ENCODE measurements at places on chromosomes 7 and 10.

DNA sequence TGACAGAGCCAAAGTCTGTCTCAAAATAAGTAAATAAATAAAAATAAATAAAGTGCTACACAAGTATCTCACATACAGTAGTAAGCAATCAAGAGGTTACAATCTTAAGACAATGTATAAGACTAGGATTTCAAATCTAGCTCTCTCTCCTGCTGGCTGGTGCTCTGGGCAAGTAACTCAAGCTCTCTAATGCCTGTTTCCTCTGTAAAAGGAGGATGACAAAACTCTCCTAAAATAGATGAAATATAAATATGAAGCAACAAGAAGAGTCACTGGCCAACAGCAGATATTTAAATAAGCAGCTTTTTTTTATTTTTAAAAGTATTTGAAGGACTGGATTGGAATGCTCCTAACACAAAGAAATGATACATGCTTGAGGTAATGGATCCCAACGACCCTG is 7.2 kb downstream of the SFMBT2 start:
- DNase-seq, result no peak

- no peak for DNase-seq
Measured at GRCh38 chr10:64093946-64094535, 572.8 kb downstream of the REEP3 start.

DNA sequence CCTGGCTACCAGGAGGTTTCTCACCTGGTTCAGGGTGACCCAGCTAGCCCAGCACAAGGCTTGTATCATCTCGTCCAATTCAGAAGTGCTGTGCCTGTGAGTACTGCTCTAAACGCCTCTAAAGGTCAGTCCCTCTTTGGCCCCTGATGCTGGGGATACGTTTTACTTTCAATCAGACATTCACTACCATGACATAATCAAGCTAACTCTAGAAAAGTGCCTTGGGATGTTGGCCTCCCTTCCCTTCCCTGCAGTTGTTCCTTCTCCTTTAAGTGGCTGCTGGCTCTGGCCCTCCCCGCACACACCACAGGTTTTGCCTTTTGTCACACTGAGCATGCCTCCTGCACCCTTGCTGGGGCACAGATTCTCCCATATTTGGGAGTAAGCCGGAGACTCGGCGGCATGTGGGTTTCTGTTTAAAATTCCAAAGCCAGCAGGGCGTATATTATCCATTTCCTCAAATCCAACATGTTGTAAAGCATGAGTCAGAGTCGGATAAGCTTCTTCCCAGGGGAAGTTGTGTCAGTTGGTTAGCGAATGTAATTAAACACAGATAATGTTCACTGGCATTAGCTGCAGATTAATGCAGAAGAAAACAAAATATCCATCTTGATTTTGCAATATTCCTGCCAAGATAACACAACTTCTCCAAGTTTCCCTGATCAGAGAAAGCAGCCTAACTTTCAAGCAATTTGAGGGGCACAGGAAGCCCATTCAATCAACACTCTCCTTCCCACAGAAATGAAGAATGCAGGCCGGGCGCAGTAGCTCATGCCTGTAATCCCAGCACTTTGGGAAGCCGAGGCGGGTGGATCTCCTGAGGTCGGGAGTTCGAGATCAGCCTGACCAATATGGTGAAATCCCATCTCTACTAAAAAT is 31.8 kb upstream of the VCL start:
- DNase-seq, result peak; percentile 89

- DNase-seq, result no peak
Measured at GRCh38 chr10:4691776-4692175, 134.2 kb upstream of the AKR1E2 start.

DNA sequence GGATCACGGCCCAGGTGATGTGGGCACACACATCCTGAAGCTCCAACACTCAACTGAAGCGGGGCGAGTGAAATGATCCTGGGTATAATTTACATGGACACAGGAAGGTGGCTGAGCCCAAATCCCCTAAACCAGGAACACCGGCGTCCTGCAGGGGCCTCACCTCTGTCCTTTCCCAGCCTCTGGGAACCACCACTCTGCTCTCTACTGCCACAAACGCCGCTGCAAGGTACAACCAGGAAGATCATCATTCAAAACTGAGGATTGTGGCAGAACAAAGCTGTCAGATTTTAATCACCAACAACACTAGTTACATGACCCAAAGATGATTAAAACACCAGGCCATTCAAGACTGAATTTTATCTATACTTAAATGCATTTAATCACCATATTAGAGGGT is 104.0 kb downstream of the DIP2C start:
- no peak for DNase-seq

DNA sequence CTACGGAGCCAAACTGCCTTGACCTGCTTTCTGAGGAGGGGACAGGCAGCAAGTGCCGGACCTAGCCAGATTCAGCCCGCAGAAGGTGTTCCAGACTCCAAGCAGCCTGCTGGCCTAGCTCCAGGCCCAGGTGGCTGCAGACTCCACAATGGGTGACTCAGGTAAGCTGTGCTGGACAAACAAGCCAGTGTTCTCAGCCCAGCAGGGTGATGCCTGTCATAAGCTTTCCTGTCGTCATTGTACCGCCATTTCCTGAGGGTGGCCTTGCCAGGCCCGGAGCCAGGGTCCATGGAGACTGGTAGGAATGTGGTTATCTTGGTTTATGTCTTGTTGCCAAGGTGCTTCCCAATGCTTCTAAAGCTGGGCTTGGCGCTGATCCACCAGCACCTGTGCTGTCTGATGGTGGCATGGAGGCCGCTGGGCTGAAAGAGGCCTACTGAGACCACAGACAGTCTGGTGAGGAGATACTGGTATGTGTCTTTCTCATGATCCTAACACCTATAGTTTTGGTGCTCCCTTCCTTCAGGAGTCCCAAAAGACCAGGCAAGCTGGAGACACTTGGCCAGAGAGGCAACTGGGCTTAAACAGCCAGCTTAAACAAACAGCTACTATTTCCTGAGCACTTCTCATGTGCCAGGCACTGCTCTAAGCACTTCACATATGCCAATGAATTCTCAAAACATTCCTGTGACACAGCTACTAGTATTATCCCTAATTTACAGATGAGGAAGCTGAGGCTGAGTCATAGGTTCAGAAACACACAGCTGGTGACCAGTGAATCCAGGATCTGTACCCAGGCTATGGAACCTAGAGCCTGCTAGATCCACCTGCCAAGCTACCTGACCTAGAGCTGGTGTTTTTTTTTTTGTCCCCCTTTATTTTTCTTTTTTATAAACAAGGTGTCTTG is 42.0 kb downstream of the ZC3HC1 start:
- DNase-seq, result no peak

GRCh38 chr10:126842356-126842755 is 62.9 kb upstream of the DOCK1 start:
- no peak for DNase-seq

- no peak for DNase-seq
Measured at GRCh38 chr7:139361523-139361922, 1.8 kb downstream of the LUC7L2 start.

- DNase-seq, result no peak
Measured at GRCh38 chr10:17616403-17617030, 657 bp downstream of the HACD1 start.

DNA sequence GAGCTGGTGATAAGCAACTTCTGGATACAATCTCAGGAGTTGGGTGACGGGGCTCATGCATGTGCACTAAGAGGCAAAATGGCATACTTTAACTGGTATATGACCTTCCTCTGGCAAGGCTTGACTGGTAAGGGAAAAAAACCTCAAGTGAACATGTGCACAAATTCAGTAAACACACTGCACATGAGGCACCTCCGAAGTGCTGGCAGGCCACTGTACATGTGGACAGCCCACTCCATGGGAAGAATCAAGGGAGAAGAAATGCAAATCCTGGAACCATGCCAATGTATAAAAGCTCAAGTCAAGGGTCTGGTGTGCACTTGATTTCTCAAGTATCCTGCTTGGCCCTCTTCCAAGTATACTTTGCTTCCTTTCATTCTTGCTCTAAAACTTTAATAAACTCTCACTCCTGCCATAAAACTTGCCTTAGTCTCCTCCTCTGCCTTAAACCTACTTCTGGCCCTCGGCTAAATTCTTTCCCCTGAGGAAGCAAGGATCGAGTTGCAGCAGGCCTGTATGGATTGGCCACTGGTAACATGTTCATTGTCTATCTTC is 167.2 kb downstream of the RAMP3 start:
- DNase-seq, result no peak

- DNase-seq, result no peak
Measured at GRCh38 chr7:1939434-1940401, 269.6 kb downstream of the ELFN1 start.

DNA sequence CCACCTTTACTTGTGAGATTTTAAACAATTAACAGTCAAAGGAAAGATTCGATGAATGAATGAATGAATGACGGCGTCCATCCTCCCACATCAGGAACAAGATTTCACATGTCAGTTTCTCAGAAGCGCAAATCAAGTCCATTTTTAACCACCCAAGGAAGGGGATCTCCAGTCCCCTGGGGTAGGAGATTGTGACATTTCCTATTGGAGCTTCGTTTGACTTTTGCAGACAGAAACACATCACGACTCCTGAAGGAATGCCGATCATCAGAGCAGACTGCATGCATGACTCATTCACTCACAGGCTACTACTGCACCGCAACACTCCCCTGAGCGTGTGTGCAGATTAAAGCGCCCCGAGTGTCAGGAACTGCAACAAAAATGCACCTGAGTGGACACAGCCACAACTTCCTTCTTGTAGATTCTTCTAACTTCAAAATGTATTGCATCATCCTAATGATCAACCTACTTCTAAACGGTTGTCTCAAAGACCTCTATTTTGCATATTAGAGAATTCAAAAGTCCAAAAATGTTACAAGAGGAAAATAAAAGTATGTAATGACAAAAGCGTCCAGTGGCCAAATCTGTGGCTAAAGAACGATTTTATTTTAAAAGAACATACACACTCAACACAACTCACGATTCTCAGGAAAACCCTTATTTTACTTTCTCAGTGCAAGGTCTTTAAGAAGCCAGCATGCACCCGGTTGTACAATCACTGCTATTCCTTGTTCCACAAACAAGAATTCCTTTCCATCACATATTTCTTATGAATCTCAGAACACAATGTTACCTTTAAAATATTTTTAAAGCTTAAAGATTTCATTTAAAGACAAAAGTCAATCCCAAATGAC is 172.6 kb downstream of the FAM107B start:
- DNase-seq, result no peak

GRCh38 chr10:119190353-119190752 is 11.7 kb upstream of the PRDX3 start:
- no peak for DNase-seq

DNA sequence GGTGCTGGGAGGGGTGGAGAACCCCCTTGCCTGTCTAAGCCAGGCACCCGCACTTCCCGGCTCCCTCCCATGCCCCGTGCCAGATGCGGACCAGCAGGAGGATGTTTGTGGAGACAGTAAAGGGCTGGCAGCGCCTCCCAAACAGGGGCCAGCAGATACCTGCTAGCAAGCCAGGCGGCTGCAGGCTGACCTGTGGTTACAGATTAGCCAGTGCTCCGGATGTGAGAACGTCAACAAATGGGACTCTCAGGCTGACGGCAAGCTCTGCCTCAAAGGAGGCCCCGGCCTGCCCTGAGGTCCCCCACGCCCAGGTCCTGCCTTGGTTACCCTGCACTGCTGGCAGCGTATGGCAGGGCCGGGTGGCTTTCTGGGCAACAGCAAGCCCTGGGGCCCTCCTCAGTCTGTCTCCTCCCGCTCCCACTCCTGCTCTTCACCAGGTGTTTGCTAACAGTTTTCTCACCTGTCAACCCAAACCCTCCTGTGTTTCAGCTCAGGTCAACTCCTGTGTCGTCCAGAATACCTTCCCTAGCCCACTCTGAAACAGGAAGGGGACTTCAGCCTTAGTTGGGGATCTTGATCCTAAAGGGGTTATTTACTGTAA is 85.4 kb downstream of the NEURL1 start:
- no peak for DNase-seq

DNA sequence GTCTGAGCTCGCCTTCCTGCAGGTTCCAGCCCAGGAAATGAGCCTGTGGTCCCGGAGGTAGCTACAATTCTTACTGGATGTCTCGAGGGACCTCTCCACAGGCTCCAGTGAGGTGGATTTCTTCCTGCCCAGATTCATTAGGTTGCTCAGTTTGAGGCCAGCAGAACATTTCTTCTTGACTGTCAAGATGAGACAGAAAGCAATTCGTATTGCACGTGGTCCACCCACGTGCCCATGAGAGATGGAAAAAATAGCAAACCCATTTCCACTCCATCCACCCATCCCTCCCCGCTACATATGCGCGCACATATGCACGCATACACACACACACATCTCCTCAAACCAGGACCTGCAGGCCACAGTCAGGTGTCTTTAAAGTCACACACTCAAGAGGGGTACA is 68.7 kb downstream of the VWA2 start:
- DNase-seq, result no peak

- no peak for DNase-seq
Measured at GRCh38 chr7:138170298-138170697, 94.0 kb downstream of the AKR1D1 start.

DNA sequence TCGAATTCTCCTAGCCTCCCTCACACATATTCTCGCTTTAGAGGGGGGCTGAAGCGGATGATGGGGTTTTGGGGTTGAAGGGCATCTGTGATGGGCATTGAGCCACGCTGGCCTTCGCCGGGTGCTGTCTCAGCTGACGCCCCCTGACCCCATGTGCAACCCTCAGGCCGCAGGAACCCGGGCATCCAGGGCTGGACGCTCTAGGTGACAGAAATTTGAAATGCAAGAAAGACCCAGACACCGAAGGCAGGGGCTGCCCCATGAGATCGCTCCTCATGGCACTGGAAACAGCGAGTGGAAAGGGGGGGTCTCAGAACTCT is 664 bp upstream of the C10orf88 start:
- no peak for DNase-seq

Data from DMS 273 treated with DMSO at 0.1 percent for 48 hours (cell line).